ENCODE measurements at places on chromosomes 12 and 14.

- DNase-seq: no peak
Observed at GRCh38 chr12:92186038-92186470, 40.4 kb upstream of the BTG1 start.

DNA sequence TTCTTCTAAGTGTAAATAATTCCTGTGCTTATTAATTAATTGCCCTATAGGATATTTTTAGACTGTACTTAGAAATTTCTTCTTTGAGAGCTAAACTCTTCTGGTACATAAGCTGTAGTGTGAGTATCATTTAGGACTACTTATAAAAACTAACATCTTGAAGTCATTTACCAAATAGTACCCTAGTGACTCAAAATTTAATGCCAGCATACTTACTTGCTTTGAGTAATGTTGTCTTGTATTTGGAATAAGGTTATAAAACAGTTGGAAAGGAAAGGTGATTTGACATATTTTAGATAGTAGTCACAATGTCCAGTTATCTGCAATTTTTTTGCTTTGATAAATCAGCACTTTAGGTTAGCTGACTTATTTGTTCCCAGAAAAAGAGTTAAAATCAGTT lies 39.1 kb downstream of the SPATA7 start:
- no peak for DNase-seq

DNA sequence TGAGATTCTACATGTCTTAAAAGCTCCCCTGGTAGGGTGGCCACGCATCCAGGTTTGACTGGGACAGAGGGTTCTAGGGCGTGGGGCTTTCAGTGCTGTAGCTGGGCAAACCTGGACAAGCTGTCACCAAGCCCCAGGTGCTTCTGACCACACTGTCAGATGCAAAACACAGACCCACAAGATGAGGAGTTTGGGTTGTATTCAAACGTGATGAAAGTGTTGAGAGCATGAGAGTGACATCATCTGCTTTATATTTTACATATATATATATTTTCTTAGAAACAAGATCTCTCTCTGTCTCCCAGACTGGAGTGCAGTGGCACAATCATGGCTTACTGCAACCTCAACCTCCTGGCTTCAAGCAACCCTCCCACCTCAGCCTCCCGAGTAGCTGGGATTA lies 210.1 kb downstream of the DPF3 start:
- no peak for DNase-seq

- no peak for DNase-seq
Observed at GRCh38 chr14:68390741-68391140, 402.1 kb downstream of the ZFP36L1 start.

- DNase-seq: no peak
Observed at GRCh38 chr12:95836185-95836609, 22.6 kb upstream of the SNRPF start.

- DNase-seq: no peak
Observed at GRCh38 chr14:82905762-82906161, 1372.1 kb upstream of the SEL1L start.

GRCh38 chr12:117792471-117792870 lies 176.3 kb downstream of the KSR2 start:
- no peak for DNase-seq
